CD4-positive, alpha-beta T cell treated with Interleukin-12 subunit alpha and Interleukin-12 subunit beta, for 1 hour (primary cell): ENCODE measurements at places on chromosomes 3 and 15.

DNA sequence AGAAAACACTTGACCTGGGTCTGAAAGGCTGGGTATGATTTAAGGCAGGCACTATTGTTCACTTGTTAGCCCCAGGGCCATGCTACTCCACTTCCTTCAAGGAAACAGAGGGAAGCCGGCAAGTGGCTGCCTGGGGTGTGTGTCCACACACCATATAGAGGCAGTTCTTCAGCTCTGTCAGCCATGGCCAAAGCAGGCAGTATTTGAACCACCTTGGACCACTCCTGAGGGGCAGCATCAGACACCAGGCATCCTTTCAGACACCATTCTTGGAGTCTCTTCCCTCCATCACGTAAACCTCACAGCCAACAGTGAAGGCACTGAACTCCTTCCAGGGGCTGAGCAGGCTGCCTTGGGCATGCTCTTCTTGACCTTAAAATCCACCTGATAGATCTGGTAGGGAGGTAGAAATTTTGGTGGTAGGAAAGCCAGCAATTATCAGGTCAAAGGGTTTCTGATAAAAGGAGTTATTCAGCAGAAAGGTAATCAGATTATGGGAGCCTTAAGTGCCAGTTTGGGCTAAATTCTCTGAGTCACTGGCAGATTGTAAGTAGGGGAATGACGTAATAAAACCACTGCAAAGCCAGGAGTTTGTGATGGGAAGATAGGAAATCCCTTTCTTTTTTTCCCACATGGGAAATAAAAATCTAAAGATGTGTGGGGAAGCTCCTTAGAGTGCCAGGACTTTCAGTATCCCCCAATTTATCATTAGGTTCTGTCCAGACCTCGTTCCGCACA, 20.2 kb downstream of the TGFBR2 start:
- no peak for DNase-seq

DNA sequence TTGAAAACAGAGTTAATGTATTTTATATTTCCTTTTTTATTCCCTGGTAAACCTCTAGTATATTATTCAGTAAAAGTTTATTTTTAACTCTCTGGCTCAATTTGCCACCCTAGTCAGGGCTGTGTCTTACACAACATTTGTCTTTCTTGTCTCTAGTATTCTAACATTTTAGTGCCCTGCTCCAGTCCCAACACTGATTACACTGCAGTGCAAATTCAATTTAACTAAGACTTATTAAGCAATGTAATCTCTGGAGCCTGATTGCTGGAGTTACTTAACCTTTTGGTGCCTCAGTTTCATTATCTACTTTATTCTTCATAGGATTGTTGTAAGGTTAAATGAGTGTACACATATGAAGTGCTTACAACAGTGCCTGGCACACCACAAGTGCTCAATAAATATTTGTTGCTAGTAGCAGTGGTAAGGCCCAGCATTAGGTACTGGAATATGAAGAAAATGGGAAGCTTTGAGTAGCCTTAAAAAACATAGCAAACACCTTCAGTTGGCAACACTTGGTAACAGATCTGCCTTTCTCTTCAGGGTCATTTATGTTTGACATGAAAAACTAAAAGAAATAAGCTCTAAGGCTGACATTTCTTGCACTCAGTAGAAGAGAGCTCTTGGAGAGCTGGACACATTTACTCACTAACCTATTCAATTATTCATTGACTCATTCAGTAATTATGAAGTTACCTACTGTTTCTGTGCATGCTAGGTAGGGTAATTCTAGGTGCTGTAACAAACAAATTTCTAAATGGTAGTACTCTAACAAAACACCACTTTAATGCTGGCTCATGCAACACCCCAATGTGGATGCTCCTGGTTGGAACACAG, 364.5 kb upstream of the EPHA3 start:
- DNase-seq, result no peak

GRCh38 chr3:158434412-158435038, 136.5 kb upstream of the MLF1 start:
- DNase-seq, result peak; percentile 44

DNA sequence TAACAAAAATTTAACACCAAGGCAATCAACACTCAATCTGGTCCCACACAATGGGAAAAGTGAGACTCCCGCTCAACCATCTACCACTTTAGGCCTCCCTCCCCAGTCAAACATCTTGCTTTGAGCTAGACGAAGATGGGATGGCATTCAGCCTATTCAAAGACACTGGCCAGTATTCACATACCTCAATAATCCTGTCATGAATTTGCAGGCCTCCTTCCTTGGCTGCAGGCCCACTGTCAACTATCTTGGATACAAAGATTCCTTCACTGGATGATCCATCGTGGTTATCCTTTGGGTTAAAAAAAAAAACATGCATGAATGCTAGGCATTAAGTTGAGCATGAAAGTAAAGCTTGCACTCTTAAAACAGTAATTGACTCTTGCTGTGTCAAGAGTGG, 22.6 kb downstream of the PDZRN3 start:
- no peak for DNase-seq

DNA sequence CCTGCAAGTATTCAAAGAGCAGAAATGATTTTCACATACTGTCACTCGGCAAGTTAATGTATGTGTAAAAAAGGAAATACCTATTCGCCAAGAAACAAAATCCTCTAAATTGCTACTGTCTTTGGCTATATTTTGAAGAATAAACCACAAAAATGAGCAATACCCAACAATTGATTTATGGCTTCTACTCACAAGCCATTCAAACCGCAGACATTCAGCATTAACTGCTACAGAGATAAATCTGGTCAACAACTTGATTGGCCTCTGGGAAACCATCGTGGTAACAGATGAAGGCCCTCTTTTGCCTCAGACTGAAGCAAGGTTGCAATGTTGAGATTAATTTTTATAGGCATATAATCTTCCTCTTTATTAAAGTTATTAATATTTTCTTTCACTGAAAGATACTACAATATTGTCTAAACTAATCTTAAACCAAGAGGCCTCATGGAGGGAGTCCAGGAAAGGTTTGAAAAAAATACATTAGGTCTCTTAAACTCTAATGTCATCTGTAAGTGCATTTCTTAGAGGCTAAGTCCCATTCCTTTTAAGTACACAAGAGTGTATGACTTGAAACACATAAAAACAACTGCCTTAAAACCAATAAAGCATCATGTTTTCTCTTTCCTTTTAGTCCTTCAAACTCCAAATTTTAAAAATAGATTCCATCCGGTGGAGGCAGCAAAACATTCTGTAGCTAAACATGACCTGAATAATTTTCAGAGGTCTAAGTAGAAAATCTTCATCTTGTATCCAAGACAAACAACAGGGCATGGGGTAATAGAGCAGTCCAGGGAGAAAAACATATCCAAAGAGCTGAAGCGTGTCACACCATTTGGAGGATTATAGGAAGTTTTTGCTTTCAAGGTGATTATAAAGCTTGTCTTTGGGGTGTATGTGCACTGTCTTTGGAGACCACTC, 162.4 kb upstream of the TGFBR2 start:
- no peak for DNase-seq

- DNase-seq, result no peak
These were observed 44.2 kb downstream of the WNT5A start for GRCh38 chr3:55442861-55443260.

- DNase-seq, result no peak
These were observed 8.4 kb upstream of the SNRPA1 start for GRCh38 chr15:101303408-101303807.

DNA sequence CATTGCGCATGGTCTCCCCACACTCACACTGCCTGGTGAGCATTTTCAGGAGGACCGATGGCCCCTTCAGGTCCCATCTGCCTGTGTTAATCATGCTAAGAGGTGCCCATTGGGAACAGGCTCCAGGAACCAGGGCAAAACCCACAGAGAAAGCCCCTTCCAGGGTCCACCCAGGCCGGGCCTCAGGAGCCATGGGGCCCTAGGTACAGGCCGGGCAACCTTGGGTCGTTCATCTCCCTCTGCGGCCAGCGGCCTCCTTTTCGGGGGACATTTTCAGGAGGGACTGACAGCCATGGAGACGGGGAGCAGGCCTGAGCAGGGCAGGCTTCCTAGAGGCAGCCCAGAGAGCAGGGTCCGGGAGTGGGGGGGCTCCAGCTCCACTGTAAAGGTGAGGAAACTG, 68.0 kb upstream of the TAMM41 start:
- no peak for DNase-seq

DNA sequence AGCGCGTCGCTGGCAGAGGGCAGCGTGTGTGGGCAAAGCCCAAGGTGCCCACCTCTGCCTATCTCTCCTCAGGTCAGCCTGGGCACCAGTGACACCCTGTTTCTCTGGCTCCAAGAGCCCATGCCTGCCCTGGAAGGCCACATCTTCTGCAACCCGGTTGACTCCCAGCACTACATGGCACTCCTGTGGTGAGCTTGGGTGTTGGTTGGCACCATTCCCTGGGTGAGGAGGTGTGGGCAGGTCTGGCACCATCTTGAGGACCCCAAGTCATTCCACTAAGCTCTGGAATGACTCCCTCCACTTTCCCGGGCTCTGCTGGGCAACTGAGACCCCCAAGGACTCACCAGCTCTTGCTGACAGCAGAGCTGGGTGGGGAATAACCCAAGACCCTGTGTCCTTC, 28.5 kb downstream of the XYLB start:
- DNase-seq, result no peak

- DNase-seq, result no peak
These were observed 98.1 kb upstream of the CLSTN2 start for GRCh38 chr3:139836698-139837464.

DNA sequence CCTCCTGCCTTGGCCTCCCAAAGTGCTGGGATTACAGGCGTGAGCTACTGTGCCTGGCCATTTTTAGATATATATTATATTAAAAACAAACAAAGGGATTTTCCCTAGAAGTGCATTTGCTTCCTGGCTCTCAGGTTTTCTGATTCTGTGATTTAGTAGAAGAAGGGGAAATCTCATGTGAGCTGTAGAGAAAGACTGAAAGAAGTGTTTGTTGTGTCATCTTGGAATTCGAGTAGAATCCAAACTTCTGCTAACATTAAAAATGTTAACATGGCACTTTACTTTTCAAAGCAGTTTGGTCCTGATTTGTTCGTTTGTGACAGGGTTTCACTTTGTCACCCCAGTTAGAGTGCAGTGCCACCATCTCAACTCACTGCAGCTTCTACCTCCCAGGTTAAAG, 34.9 kb downstream of the IQGAP1 start:
- no peak for DNase-seq

GRCh38 chr3:167909504-167909896, 174.0 kb downstream of the SERPINI1 start:
- no peak for DNase-seq

DNA sequence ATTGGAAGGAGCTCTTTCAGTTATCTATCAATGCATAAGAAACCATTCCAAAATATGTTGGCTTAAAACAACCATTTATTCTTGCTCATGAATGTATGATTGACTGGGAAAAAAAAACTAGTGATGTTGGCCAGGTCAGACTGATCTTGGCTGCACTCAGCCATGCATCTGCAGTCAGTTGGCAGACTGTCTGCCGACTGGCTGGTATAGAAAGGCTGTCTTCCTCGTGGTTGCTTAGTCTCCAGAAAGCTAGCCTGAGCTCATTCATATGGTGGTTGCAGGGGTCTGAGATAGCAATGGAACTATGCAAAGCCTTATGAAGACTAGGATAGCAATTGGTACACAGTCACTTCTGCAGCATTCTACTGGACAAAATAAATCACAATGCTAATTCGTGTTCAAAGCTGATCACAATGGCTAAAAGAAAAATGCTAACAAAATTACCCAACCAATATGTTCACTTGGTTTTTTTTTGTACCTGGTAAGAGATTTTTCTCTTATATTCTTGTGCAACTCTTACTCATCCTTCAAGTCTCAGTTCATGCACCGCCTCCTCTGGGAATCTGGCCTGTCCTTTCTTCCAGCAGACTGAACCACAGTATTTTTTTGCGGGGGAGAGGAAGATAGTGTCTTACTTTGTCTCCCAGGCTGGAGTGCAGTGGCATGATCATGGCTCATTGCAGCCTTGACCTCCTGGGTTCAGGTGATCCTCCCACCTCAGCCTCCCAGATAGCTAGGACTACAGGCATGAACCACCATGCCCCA, 126.8 kb downstream of the KCNAB1 start:
- DNase-seq, result no peak

- DNase-seq, result no peak
These were observed 2.8 kb downstream of the LOXL1 start for GRCh38 chr15:73928971-73929627.

DNA sequence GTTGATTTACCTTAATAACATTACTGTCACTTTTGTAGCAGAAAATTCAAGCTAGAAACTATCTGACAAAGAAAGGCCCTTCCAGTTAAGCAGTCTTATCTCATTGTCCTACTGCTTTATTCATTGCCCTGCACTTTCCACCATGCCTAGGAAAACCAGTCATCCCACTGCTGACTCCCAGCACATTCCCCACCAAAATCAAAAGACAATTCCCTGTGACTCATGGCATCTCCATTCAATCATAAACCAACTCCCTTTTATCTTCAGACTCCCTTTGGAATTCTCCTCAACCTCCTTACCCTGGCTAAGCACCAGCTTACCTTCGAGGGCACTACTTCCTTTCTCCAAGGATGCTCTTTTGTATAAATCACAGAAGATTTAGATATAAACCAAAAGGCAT, 184.3 kb downstream of the PLCH1 start:
- DNase-seq, result no peak

DNA sequence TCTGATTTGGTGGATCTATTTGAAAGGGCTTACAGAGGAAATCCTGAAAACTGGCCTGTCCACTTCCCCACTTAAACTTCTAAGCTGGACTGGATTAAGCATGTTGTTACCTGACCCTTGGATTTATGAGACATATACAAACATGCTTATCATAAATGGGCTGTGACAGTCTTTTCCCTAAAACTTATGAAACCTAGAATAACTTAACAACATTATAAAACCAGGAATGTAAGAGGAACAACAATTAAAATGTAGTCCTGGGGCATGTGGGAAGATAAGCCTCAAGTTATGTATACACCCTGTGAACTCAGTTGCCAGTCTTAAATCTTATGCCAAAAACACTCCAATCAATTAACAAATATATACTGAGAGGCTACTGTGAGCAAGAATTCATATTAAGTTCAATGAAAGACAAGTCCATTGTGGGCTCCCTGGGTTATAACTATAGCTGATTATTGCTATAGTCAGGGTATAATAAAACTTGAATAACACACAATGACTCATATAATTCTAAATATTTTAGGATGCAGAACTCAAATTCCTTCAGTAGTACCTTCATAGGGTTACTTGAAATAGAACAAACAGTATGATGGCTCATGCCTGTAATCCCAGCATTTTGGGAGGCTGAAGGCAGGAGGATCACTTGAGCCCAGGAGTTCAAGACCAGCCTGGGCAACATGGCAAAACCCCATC, 87.2 kb upstream of the PPIB start:
- no peak for DNase-seq

DNA sequence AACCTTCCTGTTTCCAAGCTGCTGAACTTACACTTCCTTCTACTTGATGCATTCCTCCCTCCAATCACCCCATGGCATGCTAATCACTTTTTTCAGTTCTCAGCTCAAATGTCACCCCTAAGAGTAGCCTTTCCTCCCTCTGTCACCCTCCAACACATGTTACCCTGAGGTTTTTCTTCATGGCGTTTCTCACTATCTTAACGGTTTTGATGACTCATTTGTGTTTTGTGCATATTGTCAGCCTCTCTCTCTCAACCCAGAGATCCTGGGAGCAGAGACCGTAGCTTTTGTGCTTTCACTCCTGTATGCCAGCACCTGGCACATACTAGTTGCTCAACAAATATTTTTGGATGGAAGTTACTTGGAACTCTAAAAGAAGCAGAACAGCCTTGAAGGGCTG, 24.5 kb downstream of the LRRC3B start:
- no peak for DNase-seq

GRCh38 chr15:90300988-90301706, 35.7 kb downstream of the NGRN start:
- peak; percentile 62 for DNase-seq
